ENCODE measurements at places on chromosomes 7 and 10. TPM values are rescaled to one million over a fixed set of nuclear protein-coding genes. Genes with fewer than 3 reads are reported as not detected.

GRCh38 chr7:56007167-56007652 is 42.8 kb downstream of the NIPSNAP2 start:
- DNase-seq, result no peak

DNA sequence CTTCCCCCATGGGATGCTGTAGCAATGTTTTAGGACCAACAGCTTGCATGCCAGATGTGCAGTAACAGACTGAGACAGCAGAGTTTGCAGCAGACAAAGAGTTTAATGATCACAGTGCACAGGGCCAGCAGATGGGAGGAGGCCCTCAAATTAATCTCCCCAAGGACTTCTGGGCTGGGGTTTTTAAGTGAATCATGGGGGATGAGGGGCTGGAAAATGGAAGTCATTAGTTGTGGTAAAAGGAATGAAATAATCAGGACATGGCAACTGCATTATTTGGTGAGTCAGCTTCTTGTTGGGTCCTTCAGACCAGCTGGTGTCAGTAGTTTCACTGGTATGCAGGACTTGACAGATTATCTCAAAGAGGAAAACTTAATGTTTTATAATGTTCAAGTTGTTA is 12.6 kb upstream of the NRBF2 start:
- no peak for DNase-seq

MNX1 gene
- not detected for total RNA-seq

GRCh38 chr10:77711683-77712049 is 74.1 kb upstream of the KCNMA1 start:
- no peak for DNase-seq

- peak; percentile 89 for DNase-seq
Measured at GRCh38 chr10:63699785-63700613, 178.8 kb downstream of the REEP3 start.

- DNase-seq, result no peak
Measured at GRCh38 chr10:60573336-60573735, 183.7 kb upstream of the ANK3 start.

- DNase-seq, result no peak
Measured at GRCh38 chr7:42869131-42870020, 42.5 kb downstream of the C7orf25 start.

- no peak for DNase-seq
Measured at GRCh38 chr7:126411821-126412383, 840.8 kb downstream of the GRM8 start.

SEMA3E gene
- total RNA-seq, result 0.37 TPM

DNA sequence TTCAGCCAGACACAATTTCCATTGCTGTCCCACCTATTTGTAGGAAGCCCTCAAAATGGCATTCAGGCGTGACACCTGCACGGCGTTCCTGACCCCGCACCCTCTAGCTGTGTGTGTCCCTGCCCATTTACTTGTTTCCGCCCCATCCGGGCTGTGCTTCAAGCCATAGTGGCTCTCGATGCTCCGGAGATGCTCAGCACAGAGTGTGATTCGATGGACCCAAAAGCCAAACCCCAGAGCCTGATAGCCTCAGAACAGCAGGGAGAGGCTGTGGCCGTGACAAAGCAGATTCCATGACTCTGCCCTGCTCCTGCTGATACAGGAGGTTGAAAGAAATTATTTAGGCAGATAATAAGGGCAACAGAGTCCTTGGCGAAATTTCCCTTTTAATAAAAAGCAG is 13.4 kb downstream of the BUD31 start:
- no peak for DNase-seq

GRCh38 chr7:4873071-4873944 is 10.2 kb downstream of the RADIL start:
- no peak for DNase-seq

LIPF gene
- total RNA-seq, result not detected

GRCh38 chr10:93917821-93918220 is 24.0 kb downstream of the SLC35G1 start:
- DNase-seq, result no peak

ACBD7 gene
- total RNA-seq, result 0.85 TPM

- DNase-seq, result no peak
Measured at GRCh38 chr7:5231811-5232484, 41.9 kb downstream of the WIPI2 start.

GRCh38 chr10:63498665-63499064 is 22.5 kb upstream of the REEP3 start:
- no peak for DNase-seq

ITGB1 gene
- 1,657 TPM for total RNA-seq

DNA sequence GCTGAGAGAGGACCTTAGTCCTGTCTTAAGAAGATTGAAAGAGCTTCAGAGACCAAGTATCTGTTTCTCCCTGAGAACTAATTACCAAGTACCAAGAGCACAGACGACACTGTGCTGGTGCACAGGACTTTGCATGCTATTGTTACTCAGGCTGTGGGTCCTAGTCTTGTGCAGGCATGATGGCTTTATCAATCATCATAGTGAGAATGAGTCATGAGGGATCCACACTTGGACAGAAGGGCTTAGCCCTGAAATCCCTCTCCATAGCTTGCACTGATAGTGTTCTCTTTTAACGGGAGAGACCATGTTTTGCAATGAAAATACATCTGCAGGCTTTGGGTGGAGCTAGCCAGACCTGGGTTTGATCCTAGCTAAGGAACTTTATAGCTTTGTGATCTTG is 93.3 kb downstream of the SORCS3 start:
- no peak for DNase-seq

DNA sequence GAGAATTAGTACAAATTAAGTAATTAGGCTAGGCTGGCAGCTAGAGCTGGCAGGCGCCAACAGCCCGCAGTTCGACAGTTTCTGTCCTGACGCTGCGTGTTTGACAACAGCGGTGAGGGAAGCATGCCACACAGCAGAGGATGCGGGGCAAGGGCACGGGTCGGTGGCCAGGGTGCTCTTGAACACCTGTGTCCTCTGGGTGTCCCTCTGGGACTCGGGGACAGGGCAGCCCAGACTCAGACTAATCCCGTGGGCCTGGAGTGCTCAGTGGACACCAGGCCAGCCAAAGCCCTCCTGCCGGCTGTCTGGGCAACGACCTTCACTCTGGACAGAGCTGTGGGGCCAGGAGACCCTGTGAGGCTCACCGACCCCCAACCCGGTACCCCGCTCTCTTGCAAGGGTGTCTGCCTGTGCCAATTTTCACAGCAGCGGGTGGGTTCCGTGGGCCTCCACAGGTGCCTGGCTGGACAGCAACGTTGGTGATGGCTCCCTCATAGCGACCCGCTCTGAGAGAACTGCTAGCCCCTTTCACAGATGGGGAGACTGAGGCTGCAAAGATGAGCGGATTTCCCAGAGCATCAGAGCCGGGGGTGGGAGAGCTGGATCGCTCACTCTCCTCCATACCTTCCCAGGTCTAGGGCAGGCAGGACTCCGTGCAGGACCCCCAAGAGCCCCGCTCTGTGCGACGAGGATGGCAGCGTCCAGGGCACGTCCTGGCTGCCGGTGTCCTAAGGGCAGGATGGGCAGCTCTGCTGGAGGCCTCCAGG is 48.5 kb downstream of the FOXL3 start:
- no peak for DNase-seq

DNA sequence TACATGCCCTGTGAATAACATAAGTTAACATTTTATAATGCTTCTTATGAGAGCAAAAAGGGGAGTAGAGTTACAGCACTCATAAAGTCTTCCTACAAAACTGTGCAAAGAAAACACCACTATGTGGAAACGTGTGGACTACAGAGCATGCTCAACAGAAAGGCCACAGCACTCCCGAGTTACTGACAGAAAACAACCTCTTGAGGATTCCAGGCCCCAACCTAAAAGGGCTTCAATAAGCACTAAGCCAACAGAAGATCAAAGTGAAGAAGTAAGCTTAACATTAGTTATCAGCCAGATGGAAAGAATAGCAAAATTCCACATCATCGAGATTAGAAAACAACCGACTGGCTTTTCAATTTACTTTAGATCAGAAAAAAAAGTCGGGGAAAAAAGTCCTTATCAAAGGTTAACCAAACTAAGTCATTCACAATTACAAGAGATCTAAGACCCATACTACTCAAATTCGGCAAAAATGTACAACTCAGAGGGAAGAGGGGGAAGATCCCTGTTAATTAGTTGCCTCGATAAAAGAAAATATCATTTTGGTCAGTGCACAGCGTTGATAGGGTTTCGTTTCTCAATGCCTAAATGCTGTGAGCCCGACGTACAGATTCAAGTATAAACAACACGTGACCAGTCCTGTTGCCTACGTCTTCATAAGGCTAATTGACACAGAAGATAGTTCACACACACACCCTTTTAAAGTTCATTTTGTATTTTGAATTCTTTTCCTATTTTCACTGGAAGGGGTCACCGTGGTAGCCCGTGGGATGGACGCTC is 1.4 kb downstream of the KBTBD2 start:
- DNase-seq, result peak; percentile 82

- DNase-seq, result no peak
Measured at GRCh38 chr7:113256883-113257531, 138.7 kb upstream of the SMIM30 start.

DNA sequence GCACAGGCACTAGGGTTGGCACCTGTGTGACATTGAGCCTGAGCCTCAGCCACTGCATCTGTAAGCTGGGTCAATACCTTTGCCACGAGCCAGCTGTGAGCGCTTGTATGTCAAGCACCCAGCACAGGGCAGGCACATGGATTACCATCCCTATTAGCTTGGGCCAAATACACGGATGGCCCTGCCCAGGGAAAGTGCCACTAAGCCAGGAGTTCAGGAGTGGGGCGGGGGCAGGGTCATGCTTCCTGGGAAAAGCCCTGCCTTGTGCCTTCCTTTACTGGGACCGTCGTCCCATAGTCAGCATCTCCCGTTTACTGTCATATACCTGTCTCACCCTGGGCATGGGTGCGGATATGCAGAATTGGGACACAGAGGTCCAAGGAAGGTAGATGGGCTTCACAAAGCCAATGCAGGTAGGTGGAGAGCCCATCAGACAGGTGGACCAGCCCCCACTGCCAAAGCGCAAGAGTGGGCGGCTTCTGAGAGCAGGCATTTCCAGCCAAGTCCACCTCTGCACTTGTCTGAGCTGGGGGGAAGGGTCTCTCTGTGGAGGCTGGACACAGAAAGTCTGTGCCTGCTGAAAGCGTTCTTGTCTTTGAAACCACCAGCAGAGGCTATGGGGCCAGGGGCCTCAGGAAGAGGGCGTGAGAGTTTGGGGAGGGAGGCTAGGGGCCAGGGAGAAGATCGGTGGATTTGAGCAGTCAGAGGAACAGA is 72.6 kb downstream of the VWA2 start:
- DNase-seq, result no peak

GRCh38 chr7:108794466-108794865 is 224.8 kb downstream of the DNAJB9 start:
- DNase-seq, result no peak

DNA sequence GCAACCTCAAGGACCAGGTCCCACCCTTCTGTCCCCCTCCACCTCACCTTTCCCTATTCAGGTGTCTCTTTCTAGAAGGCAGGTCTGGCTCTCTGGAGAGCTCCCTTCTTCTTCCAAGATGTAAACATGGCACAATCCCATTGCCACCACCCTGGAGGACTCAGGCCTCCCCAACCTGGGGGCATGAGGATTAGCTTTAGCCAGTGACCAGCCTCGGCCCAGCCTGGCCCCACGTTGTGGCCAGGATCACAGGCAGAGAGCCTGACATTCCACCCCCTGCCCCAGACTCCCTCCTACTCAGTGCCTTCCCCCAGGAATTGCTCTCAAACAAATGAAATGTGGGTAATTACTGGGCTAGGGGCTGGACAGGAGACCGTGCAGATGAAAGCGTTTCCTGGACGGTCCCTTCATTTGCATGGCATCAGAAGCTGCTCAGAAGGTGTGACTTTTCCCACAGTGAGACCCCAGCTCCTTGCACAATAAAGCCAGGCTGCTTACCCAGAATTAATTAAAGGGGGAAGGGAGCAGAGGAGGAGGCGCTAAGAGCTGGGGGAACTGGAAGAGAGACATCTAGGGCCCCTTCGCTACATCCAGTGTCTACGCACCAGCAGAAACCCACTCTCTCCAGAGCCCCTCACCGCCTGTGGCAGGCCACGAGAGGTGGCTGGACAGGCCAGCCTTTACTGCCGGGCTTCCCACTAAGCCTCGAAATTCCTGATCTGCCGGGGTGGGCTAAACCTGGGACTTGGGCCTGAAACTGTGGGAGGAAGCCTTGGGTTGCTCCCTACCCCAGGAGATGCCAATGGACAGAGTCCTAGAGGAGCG is 7.7 kb downstream of the FGF8 start:
- DNase-seq, result no peak

HKDC1 gene
- total RNA-seq, result 0.85 TPM

DNA sequence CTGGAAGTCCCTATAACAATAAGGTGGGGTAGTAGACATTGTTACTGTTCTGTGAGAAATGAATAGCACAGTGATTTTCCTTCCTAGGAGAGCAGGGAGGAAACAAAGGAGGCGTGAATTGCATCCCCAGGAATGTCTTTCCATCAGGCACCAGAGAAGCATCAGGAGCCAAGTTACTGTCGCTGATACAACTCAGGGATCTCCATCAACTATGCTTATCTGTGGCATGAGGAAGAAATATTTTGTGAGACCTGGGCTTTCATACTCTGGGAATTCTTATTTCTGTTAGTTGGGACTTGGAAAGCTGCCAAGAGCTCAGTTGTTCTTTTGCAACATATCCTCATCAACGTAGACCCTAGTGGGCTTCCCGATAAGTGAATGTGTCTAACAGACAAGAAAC is 622.3 kb downstream of the SUGCT start:
- no peak for DNase-seq

CDH23 gene
- under 0.01 TPM for total RNA-seq

- DNase-seq, result no peak
Measured at GRCh38 chr10:34205452-34205851, 609.6 kb downstream of the PARD3 start.

GRCh38 chr7:27647046-27647445 is 15.6 kb downstream of the HIBADH start:
- DNase-seq, result peak; percentile 69
